ENCODE measurements at places on chromosomes 12 and 14.
A peak's percentile ranks its signal among the peaks of the same experiment; 100 is the strongest.

GRCh38 chr12:6280053-6280469, 30.4 kb upstream of the PLEKHG6 start:
- DNase-seq = no peak

- no peak for DNase-seq
Observed at GRCh38 chr12:542395-543113, 82.8 kb downstream of the B4GALNT3 start.

DNA sequence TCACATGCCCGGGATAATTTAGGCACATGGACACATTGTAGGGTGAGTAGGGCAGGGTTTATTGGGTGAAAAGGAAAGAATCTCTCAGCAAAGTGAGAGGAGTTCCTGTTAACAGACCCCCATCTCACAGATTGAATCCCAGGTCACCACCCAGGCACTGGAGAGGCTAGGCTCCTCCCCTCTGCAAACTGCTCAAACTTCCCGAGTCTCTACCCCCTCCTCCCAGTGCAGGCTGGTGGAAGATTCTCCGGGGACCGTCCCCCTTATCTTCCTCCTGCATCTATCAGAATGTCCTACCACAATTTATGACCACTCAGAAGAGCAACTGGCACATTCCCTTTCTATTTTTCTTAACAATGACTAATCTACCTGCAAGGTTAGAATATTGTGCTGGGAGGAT, 126.0 kb downstream of the NTF3 start:
- no peak for DNase-seq

GRCh38 chr12:89551747-89552146, 25.9 kb upstream of the POC1B start:
- DNase-seq = no peak

DNA sequence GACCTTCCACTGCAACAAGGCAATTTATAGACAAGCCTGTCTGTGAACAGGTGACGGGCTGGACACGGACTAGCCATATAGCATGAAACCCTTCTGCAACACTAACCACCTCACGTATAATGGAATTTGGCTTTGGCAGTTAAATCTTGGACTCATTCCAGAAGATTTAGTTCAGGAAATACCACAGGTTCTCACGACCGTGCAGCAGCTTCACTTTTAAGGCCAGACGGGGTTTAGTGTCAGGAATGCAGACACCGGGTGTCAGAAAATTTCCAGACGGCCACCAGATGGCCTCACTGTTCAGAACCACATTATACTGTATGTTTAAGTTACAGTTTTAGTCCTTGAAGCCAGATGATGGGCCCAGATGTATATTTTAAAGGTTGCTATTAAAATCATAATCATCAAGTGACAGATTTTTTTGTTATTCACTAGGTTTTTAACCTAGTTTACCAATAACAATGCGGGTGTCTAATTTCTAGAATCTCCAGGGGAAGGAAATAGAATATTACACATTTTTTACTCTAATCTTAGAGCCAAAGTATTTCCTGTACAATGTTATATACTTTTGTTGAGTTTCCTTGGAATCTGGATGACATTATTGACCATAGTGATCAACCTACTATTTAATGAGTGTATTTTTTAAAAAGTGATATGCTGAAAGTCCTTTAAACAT, 90.5 kb upstream of the TMPO start:
- peak; percentile 11 for DNase-seq

DNA sequence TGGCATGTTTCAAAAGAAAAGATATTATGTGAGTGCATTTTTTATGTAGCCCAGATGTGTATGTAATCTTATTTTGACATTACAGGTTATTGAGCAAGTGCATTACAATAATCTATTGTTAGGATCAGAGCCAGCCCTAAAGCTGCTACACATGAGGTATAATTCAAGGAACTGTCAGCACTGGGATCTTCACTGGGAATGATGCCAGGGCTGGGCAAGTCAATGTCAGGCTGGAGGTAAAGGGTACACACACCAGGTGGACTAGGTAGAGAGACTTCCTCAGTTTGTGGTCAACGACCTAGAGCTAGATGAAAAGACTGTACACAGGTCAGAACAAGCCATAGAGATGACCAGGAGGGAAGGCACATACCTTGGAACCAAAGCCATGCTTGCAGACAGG, 15.4 kb downstream of the TRIM9 start:
- DNase-seq = no peak

DNA sequence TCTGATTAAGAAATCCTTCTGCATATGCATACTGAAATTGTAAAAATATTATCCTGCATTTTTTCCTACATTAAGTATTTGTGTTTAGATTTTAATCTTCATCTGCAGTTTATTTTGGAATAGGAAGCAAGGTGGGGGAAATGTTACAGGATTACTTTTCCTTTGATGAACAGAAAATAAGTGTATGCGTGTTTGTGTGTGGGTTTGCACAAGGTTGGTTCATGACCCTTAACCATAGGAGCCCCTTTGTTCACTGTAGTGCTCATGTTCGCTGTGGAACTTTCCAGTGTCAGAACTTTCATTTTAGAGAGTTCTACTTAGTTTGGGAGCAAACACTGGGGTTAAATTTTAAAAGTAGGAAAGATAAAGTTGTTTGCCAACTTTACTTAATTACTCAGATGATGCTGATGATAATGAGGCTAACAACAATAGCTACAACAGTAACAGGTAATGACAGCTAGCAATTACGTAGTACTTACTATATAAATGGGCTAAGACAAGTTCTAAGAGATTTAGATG, 6.4 kb upstream of the A2M start:
- no peak for DNase-seq

DNA sequence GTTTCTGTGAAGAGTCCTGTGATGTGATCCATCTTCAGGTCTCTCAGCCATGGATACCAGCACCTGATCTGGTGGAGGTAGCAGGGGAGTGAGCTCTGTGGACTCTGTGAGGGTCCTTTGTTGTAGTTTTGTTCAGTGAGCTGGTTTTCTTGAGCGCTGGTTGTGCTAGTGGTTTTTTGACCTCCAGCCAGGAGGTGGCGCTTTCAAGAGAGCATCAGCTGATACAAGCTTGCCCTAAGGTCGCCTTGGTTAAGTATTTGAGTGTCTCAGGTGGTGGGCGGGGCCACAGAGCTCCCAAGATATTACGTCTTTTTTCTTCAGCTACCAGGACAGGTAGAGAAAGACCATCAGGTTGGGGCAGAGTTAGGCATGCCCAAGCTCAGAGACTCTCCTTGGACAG, 139.7 kb downstream of the TTLL5 start:
- DNase-seq = no peak

DNA sequence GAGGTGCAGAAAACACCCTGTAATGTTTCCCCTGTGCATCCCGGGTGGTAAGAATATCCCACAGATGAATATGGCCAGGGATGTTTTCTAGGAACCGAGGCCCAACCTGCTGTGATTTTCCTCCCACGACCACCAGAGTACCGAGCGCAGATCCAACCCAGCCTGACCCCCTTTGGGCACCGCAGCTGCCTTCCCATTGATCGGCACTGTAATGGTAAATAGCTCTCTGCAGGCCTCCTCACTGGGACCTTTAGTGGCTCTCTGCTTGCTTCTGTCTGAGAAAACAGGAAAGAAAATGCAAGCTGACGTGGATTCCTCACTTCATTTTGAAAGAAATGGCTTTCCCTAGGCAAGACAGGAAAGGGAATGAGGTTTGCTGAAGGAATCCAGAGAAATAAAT, 2.4 kb upstream of the RAB15 start:
- DNase-seq = no peak

GRCh38 chr12:6020930-6021329, 75.9 kb upstream of the ANO2 start:
- no peak for DNase-seq

DNA sequence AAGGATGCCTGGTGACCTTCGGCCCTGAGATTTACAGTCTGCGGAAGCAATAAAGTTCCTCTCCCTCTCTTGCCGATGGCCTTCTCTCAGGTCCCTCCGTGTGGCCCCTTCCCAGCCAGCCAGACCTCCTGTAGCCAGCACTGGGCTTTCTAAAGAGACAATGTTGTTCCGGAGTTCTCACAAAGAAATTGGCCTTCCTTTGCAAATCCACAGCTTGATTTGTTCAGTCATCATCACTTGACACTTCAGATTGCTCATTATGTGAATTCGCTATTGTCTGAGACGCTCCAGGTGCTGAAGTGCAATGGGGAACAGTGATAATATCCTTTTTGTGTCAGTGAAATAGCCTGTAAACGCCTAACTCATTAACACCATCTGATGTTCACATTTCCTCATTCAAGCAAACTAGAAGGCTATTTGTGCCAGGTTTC, 43.7 kb upstream of the GPHB5 start:
- no peak for DNase-seq

DNA sequence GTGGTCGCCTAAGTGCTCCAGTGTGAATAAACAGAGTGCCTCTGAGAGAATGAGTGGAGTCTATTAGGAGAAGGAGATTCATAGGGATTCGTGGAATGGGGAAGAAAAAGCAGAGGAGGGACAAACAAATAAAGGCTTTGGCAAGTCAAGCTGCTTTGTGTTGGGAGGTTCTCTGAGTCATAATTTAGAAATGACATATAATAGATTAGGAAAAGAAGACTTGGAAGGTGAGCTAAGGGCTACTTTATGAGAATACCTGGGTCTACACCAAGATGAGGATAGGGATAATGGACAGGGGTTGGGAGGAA, 6.4 kb upstream of the NTN4 start:
- no peak for DNase-seq

- no peak for DNase-seq
Observed at GRCh38 chr12:47967461-47968321, 4.3 kb downstream of the TMEM106C start.

DNA sequence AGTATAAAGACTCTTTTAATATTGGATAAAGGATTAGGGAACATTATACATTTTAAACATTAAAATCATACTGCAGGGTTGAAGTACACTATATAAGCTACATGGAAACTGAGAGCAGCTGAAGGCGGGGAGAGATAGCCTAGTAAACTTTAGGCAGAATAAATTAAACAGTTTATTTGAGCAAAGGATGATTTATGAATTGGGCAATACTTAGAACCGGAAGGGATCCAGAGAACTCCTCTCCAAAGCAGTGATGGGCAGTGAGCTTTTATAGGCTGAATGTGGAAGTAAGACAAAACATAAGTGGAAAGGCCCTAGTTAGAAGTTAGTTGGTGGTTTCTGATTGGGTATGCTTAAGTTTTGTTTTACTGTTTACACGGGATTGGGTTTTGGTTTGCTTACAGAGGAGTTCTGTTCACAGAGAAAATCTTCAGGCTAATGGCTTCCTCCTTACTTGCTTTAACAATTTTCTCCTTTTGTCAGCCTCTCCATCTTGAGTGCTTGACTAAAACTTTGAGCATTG, 18.9 kb downstream of the LEMD3 start:
- DNase-seq = no peak

DNA sequence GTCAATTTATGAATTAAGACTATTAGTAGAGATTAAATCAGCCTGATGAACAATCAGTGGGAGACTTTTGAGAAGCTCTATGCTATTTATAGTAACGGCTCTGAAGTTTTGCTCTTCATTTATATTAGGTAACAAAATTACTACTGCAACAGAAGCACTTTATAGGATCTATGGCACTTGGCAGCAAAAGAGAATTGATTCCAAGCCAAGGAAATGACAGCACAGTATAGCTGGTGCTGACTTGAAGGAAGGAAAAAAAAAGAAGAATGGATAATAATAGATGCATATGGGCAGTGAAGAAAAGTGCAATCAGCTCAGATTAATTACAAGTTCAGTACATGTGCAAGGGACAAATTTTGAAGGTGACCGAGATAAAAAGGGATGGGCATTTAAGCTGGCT, 228.2 kb upstream of the PPFIA2 start:
- DNase-seq = no peak

- DNase-seq = peak; percentile 29
Observed at GRCh38 chr12:4855121-4855924, 54.4 kb upstream of the KCNA1 start.

DNA sequence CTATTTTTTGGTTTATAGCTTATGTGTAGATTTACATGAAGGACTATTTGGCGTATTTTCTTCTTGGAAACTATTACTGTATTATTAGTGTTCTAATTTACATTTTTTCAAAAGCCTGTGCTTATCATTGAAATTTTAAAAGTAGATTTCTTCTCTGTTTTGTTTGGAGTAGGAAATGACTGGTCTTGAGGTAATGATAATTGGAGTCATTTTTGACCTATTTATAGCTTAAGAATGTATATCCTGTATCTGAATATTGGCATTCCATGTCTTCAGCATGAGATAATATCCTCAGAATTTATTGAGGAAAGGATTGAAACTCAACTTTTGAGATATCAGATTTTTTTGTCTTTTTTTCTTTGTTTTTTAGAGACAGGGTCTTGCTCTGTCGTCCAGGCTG, 193.4 kb downstream of the ERC1 start:
- DNase-seq = no peak

DNA sequence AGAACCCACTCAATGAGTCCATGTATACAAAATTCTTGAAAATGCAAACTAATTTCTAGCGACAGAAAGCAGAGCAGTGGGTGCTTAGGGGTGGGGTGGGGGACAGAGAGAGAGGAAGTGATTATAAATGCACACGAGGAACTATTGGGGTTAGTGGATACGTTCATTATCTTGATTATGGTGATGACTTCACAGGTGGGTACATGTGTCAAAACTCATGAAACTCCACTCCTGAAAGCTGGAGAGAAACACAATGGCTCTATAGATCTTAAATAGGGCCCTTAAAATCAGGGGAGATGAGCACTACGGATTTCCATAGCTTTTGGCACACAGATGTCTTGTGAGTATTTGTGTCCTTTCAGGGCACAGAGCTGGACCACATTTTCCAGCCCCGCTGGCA, 59.9 kb downstream of the STON2 start:
- no peak for DNase-seq

- no peak for DNase-seq
Observed at GRCh38 chr12:8639936-8640335, 22.7 kb downstream of the MFAP5 start.

- DNase-seq = no peak
Observed at GRCh38 chr14:28584951-28585350, 181.6 kb upstream of the FOXG1 start.

- no peak for DNase-seq
Observed at GRCh38 chr14:22651586-22651985, 7.4 kb upstream of the OR6J1 start.

DNA sequence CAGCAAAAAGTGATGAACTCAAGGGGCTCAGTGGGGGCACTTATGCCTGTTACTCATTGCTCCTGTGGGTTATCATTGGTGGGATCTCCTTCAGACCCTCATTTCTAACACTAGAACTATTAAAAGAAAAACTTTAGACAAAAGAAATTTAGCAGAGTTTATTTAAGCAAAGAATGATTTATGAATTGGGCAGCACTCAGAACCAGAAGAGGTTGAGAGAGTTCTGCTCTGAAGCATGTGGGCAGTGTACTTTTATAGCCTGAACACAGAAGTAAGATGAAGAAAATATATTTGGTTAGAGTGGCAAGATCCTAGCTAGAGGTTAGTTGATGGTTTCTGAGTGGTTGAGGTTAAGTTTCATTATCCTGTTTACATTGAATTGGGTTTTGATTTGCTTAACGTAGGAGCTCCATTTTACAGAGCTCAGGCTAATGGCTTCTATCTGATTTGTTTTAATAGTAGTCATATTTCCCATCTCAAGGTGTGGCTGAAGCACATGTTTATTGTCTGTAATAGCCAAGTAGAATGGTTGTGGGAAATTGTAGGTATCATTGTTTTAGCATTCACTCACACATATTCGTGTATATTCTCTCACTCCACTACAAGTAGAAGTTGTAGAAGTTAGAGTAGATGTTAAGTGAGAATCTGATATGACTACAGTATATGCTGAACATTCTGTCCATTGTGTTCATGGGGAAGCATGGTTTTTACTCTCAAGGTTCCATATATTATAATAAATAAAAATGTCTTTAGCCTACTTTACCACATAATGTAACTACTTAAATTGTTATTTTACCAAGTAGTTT, 27.6 kb downstream of the LEMD3 start:
- no peak for DNase-seq

All from stimulated activated CD4-positive, alpha-beta T cell treated with anti-CD3 and anti-CD28 coated beads, Interleukin-2, amount 100 ng/mL, for 4 hours (primary cell).